ENCODE measurements at places on chromosomes 5 and 9.

DNA sequence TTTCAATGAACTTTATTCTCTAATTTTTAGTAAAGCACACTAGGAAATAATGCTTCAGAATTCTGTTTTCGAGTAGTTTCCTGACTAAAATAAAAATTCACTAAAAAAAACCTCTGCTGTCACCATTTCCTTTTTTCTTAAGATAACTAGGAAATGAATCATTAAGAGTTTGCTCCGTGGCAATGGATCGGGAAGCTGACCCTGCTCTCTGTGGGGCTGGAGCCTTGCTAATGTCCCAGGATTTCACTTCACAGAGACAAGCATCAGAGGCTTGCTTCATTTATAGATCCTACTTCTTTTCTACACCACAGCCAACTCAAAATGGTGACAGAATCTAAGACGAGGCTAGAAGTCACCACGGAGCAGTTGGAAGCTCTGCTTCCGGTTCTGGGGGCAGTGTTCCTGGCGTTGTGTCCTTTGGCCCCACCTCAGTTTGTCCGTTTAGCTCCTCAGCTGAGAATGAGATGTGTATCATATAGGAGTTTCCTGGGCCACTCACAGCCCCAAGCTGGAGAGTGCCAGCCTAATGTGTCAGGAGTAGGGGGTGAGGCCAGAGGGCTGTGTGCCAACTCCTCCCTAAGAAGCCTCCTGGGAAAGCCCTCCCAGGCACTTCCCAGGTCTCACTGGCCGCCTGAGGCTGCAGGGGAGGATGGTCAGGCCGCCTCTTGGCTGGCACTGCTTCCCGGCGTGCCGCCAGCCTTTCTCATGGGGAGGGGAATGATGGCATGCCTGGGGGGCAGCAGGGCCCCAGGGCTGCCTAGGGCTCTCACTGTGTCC is 19.6 kb downstream of the TENT4A start:
- DNase-seq, result no peak

DNA sequence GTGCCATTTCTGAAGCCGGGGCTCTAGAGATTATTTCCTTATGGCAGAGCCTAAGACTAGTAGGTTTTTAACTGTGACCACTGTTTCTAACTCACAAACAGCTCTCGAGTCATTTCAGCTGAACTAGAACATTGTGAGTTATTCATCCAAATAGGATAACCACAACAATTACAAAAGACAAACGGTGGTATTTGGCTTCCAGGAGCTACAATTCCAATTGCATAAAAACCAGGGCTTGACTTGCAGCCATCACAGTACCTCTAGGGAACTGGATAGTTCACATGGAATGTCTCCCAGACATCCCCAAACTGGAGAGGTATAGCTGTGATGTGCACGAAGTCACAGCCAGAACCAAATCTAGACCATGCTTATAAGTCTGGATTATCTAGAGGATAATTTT is 224.8 kb downstream of the FAM114A2 start:
- no peak for DNase-seq

GRCh38 chr5:7251132-7251531 is 144.8 kb upstream of the ADCY2 start:
- DNase-seq, result no peak

DNA sequence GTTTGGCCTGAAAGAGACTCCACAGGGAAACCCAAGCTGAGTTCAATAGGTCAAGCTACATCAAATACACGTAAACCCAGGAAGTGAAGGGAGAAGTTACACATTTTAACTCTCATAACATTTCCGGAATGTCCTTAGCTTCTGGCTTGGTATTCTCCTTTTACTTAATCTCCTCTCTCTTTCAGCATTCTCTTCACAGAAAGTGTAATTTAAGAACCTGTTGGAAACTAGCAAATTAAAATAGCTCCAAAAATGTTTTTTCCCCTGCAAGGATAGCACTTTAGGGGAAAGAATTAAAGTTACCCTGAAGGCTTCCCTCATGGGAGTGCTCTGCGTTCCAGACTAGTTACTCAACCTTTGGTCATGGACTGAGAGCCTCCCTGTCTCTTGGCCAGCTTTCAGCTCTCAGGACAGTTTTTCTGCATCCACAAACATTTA is 292.7 kb upstream of the TARS1 start:
- peak; percentile 66 for DNase-seq

GRCh38 chr5:102453716-102454115 is 45.1 kb downstream of the SLCO6A1 start:
- DNase-seq, result no peak

DNA sequence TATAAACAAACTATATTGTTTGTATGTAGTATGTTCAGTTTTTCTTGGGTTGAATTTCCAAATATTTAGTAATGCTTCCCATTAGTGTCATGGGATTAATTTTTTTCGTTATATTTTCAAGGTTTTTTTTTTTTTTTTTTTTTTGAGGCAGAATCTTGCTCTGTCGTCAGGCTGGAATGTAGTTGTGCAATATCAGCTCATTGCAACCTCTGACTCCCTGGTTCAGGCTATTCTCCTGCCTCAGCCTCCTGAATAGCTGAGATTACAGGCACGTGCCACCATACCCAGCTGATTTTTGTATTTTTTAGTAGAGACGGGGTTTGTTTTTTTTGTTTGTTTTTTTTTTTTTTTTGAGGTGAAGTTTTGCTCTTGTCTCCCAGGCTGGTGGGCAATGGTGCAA is 10.6 kb downstream of the DDX46 start:
- no peak for DNase-seq

DNA sequence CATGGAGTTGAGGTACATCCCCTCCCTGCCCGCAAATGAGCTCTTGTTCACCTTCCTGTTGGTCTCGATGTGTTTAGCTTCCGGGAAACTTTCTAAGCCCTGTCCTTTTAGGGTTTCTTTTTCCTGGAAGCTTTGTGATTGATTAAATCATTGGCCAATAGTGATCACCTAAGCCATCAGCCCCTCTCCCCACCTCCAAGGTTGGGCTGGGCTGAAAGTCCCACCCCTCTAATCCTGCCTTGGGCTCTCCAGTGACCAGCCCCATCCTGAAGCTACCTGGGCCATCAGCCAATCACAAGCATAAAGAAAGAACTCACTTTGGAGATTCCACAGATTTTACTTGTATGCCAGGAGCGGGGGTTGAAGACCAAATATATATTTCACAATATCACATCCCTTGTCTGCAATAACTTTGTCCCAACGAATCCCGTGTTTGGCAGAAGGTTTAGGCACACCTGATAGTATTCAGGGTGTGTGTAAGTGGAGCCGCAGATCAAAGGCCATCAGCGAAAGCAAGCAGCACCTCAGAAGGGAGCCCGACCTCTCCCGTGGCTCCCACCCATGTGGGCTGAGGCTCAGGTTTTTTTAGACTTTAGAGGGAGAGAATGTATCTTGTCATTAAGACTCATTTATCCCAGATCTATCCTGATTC is 20.4 kb downstream of the ROPN1L start:
- no peak for DNase-seq

- DNase-seq, result no peak
These were observed 63.2 kb downstream of the NSG2 start for GRCh38 chr5:174108745-174109144.

DNA sequence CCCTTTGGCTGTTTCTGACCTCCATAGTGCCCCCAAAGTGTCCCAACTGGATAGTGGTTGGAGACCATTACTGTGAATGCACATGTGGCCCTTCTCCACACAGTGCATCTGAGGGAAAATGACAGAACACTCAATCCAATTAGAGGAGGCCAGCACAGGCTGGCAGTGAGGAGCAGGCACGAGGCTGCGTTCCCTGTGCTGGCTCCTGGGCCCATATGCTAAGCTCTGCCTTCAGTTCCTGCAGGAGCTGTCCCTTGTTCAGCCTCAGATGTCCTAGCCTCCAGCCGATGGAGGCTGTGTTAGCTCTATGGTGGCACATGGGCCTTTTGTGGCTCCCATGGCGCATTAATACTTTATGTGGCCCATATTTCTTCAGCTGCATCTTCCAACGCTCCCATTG is 35.8 kb downstream of the ALG2 start:
- DNase-seq, result no peak

- DNase-seq, result no peak
These were observed 52.4 kb downstream of the BAAT start for GRCh38 chr9:101332362-101332761.

- DNase-seq, result no peak
These were observed 187.1 kb downstream of the SPOCK1 start for GRCh38 chr5:137312011-137312410.

Data from NCI-H460 (cell line).